ENCODE measurements at places on chromosomes 1 and 21. TPM values are rescaled to one million over a fixed set of nuclear protein-coding genes. Genes with fewer than 3 reads are reported as not detected.

DNA sequence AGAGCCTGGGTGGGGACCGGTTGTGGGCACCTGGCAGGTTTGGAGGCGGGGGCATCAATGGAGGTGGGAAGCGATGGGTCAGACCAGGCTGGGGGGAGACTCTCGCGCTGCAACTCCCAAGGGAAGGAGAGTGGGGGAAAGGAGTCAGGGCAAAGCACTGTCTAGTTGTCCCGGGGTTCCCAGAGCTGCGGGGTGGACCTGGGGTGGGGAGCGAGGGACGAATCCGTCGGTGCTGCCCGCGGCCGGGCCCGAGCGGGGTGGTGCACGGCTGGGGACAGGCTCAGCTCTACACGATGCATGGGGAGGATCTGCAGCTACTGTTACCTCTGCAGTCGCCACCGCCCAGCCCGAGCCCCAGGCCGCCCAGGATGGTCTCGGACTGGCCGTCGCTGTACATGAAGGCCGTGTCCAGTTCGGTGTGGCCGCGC is 427 bp downstream of the AKR7A2 start:
- DNase-seq, result no peak

SCAMP3 gene
- 85.2 TPM for total RNA-seq

HSF2BP gene
- total RNA-seq, result 0.97 TPM

DNA sequence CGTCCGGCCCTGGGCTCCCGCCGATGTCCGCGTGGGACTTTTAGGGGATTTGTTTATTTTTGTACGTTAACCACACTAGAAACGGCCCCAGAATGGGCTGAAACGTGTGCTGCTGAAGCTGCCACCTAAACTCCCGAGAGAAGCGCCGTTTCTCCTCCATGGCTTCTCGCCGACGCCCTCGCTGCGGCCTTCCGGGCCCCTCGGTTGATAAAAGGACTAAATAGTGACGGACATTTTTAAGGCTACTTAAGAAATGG is 678 bp upstream of the PTTG1IP start:
- no peak for DNase-seq

DNA sequence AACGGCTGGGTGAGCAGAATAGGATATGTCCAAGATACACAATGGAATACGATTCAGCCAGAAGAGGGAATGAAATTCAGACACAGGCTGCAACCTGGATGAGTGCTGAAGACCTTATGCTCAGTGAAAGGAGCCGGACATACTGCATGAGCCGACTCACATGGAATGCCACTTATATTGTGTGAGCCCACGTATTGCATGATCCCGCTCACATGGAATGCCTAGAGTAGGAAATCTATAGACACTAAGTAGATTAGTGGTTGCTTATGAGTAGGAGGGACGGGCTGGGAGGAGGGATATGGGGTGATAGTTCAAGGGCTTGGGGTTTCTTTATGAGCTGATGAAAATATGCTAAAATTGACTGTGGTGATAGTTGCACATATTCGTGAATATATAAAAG is 26.8 kb downstream of the TMPRSS2 start:
- DNase-seq, result no peak

DNA sequence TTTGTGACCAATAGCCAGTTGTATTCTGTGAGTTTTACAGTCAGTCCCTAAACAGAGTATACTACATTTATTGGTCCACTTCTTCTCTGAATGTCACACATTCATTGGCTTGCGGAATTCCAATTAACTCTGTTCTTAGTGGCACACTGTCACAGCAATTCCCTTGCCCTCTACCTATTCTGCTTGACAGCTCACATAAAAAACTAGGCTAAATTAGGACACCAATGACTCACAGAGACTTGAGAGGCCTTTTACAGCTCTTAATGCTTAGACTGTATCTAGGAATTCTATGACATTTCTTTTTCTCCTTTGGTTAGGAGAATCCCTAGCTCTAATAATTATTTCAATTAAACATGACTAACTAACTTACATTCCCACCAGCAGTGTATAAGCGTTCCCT is 104.1 kb downstream of the NEGR1 start:
- no peak for DNase-seq

F11R gene
- total RNA-seq, result 92.7 TPM

DNA sequence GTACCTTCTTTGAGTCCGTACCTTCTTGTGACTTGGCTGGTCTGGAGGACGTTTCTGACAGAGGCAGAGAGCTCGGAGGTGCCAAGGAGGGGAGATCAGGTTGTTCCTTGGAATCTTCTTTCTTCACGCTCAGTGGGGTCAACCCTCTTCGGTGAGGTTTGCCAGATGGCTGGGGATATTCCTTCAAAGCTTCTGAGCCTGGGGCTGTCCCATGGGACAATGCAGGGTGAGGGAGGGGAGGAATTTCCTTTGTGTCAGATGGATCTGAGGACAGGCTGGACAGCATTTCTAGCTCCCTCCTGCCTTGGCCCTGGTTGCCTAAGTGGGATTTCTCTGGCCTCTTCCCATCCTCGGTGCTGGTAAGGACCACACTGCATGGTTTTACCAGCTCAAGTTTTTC is 95.5 kb upstream of the EDN2 start:
- DNase-seq, result no peak

DNA sequence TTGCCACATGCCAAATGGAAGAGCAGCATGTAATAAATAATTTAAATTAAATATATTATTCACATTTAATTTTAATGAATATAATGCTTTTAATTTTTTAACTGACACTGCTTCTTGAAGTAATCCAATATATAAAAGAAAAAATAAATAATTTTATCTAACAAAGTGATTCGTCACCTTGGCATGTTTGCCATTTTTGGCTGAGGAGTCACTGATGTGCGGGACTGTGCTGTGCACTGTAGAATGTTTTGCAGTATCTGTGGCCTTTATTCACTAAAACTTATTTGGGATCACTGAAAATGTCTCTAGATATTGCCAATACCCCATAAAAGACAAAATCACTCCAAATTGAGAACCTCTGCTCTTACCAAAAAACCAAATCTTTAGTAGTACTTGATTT is 807.8 kb downstream of the BRINP3 start:
- no peak for DNase-seq

GRCh38 chr1:7860130-7860529 is 7.3 kb upstream of the UTS2 start:
- DNase-seq, result no peak

GRCh38 chr1:232980355-232980978 is 30.1 kb downstream of the NTPCR start:
- DNase-seq, result no peak

PADI6 gene
- not detected for total RNA-seq

DNA sequence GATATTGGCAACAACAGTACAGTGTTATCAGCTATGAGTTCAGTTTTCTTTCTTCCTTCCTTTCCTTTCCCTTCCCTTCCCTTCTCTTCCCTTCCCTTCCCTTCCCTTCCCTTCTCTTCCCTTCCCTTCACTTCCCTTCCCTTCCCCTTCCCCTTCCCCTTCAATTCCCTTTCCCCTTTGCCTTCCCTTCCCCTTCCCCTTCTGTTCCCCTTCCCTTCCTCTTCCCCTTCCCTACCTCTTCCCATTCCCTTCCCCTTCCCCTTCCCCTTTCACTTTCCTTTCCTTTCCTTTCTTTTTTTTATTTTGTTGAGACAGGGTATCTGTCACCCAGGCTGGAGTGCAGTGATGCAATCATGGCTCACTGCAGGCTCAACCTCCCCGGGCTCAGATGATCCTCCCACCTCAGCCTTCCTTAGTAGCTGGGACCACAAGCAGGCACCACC is 72.3 kb upstream of the CAPZB start:
- no peak for DNase-seq

OR14C36 gene
- not detected for total RNA-seq

DNA sequence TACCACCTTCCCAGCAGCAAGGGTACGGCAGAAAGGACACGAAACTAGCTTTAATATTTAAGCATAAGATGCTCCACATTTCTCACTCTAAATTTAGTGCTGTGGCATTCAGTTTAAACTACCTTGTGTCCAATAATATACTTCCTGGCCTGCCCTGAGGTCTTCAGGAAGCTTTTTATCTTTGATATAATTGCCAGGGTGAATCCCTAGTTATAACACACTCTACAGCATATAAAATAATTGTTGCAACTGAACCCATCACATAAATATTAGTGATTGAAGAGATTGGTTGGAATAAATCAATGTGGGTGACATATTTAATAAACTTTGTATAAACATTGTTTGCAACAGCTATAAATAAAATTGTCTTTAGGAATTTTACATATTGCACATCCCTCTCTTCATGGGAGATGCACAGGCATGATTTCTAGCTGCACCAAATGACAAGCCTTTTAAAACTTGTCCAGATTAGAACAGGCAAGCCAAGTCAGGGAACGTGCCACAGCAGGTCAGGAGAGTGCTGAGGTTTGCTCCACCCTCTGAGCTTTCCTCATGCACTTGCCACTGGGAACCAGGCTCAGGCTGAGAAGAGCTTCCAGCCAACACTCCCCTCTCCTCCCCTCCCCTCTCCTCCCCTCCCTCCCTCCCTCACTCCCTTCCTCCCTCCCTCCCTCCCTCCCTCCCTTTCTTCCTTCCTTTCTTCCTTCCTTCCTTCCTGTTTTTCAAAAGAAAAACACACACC is 623.2 kb upstream of the PKN2 start:
- DNase-seq, result peak; percentile 64

TNFRSF1B gene
- total RNA-seq, result 18.5 TPM

- DNase-seq, result no peak
Measured at GRCh38 chr1:185735701-185736064, 1.5 kb downstream of the HMCN1 start.

F3 gene
- total RNA-seq, result 69.2 TPM

DNA sequence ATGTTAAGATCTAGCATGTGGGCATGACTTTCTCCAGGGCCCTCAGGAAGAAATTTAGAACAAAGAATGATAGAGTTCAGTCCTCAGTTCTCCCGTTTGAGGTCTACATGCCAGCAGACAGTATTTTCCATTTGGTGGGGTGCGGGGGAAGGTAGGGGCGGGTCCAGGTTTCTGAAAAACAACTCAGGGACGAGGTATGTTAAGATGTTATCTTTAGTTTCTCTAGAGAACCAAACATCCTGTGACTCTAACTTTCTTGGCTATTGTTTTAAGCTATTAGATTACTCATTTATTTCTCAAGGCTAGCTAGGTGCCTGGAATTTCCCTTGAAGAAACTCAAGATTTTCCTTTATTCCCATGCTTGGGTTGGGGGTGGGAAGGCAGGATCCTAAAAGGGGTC is 42.3 kb upstream of the SYT14 start:
- no peak for DNase-seq

RAB42 gene
- total RNA-seq, result not detected

- DNase-seq, result no peak
Measured at GRCh38 chr1:174352883-174353608, 94.7 kb upstream of the GPR52 start.

OPRD1 gene
- total RNA-seq, result not detected

DNA sequence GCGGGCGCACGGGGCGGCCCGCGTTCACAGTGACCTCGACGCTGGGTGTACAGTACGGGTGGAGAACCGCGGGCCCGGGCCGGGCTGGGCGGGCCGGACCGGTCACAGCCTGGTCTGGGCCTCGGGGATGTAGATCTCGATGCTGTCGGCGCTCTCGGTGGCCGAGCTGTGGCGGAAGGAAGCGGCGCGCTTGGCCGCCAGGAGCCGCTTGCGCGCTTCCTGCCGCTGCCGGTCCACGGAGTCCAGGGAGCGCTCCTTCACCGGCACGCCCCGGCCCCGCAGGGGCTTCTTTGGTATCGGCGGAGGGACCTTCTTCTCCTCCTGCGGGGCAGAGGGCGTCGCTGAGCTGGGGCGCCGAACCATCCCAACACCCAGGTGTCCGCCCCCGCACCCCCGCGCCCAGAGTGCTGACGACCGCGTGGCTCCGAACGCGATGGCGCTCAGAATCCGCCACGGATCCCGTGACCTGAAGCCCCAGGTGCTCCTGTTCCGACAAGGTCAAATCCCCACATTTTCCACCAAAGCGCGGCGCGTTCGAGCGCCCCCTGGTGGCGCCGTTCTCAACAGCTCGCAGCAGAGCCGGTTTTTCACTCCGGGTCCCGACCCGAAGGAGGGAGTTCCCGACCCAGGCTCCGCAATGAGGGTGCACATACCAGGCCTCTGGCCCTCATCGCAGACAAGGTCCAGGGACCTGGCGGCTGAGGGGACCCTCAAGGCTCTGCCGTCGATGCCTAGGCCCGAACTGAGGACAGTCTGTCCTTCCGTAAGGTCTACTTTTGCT is 6.6 kb upstream of the SMIM12 start:
- peak; percentile 77 for DNase-seq

DNA sequence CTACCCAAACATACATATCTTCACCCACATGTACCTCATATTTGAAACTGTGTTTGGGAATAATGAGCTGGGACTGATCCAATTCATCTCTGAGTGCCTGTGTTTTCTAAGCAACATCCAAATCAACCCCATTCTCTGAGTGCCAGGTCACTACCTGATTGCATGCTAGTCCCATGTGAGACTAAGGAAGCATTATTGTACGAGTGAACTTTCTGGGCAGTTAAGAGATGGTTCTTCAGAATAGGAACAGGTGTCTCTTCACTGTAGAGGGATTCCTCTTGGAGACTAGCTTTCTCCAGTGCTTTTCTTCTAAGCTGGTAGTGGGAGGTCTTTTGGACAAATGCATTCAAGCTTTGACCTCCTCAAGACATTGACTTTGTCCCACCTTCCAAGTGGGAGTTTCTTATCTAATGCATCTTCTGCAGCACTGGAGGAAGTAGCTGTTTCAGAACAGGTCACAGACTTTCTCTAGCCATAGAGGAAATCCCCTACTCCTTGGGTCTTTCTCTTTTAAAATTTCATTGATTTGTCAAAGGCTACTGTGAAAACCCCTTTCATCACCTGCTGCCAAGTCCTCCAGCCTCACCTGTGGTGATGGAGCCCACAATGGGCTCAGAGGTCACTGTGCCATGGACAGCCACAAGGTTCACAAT is 172.0 kb upstream of the KIAA0040 start:
- no peak for DNase-seq

Data from lower leg skin (tissue), 4 donors.